ENCODE measurements at places on chromosomes 3 and 15.

- no peak for DNase-seq
These were observed 82.8 kb upstream of the NSMCE3 start for GRCh38 chr15:29352402-29352801.

GRCh38 chr3:116639641-116640040 lies 69.9 kb upstream of the TUSC7 start:
- no peak for DNase-seq

DNA sequence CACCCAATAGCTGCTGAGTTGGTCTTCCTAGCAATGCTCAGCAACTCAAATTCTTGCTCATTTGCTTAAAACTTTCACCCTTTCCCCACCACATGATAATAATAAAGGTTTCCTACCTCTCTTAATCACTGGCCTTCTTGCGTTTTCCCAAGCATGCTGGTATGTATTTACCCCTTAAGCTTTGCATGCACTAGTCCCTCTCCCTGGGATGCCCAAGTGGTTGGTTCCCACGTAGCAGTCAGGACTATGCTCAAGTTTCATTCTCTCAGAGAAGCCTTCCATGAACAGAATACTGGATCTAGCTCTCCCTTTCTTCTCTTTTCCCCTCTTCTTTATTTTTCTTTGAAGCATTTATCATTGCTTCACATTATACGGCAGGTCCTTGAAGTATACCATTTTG lies 108.8 kb downstream of the KBTBD8 start:
- DNase-seq, result no peak

- no peak for DNase-seq
These were observed 21.8 kb downstream of the RARB start for GRCh38 chr3:25449857-25450256.

DNA sequence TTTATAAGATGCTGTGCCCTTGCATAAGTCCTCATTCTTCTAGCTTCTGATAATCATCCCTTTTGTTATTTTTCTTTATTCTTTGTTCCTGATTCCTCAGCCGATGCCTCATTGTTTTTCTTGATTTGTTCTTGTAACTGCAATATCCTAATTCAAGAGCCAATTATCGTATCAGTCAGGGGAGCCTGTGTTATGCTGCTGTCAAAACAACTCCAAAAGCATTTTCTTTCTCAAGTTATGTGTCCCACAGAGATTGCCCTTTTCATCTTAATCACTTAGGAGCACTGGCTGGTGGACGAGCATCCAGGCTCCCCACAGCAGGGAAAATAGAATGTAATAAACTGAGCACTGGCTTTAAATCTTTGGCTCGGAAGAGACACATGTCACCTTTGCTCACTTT lies 207.3 kb downstream of the CHL1 start:
- no peak for DNase-seq

GRCh38 chr15:60831540-60831939 lies 352.6 kb upstream of the ICE2 start:
- no peak for DNase-seq

DNA sequence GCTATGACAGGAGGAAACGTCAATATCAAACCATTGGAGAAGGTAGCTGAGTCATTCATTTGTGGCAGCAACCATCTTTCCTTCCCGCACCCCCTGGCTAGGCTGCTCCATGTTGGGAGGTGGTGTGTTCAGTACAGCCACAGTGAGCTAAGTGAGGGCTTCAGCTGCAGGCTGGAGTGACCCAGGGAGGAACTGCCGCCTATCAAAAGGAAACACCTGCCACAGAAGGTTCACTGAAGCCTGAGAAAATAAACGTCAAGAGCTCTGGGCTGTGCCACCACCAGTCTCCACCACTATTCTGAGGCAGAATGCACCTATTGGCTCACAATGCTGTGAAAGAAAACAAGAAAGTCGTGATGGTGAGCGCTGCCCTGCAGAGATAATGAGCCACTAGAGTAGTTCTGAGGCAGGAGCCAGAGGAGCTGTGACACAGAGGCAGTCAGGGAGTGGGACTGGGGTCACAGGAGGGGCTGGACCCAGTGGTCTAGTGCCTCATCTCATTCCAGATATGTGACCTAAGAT lies 34.8 kb upstream of the CD47 start:
- no peak for DNase-seq

- DNase-seq, result no peak
These were observed 295.2 kb upstream of the THBS1 start for GRCh38 chr15:39285663-39286062.

All from RWPE2 (cell line).